ENCODE measurements at places on chromosomes 12 and 14. TPM values are rescaled to one million over a fixed set of nuclear protein-coding genes. Genes with fewer than 3 reads are reported as not detected.

KLRK1 gene
- total RNA-seq: not detected

DIO2 gene
- not detected for total RNA-seq

SIX1 gene
- 4.6 TPM for total RNA-seq

EPYC gene
- not detected for total RNA-seq

SLC6A15 gene
- 1.4 TPM for total RNA-seq

ESPL1 gene
- 40.1 TPM for total RNA-seq

C12orf60 gene
- total RNA-seq: 1.2 TPM

ASPG gene
- not detected for total RNA-seq

WNT5B gene
- total RNA-seq: 6.6 TPM

NTF3 gene
- total RNA-seq: 1.9 TPM

ACSS3 gene
- total RNA-seq: 3.4 TPM

DNA sequence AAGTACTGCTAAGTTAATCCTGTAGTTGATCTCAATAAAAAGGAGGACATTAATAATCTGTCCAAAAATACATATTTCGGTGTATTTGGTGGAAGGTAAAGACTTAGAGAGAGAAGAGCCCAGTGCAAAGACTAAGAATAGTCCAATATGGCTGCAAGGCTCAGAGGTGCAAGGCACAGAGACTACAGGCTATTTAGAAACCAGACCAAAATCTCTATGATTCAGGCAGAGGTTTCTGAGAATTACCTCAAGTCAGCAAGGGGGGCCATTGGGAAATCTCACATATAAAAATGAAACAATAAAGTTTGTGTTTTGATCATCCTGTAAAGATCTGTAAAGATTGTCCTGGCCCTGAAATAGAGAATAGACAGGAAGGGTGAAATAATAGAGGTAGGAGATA lies 1173.0 kb downstream of the VRK1 start:
- DNase-seq: no peak

DNA sequence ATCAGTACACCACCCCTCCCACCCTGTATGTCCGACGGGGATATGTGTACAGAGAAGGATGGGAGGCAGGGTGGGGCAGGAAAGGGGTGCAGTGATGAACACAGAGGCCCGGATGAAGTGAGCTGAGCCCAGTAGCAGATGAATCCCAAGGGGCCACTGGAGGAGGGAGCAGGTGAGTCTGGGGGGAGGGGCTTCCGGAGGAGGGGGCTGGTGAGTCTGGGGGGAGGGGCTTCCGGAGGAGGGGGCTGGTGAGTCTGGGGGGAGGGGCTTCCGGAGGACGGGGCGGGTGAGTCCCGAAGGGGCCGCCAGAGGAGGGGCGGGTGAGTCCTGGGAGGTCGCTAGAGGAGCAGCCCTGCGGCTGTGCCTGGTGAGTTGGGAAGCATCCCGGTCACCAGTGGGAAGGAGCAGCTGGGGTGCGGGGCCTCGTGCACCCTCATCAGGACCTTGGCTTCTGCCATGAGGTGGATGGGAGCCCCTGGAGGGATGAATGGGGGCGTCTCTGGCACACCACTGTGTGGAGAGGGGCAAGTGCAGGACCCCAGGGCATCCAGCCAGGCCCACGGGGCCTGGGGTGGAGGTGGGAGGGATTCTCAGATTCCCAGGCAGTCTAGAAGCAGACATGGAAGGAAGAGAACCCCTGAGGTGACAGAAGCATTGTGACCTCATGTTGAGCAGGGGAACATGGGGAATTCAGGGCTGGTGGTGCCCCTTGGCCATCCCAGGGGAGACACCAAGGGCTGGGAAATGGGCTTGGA lies 14.0 kb downstream of the BEGAIN start:
- no peak for DNase-seq

DNA sequence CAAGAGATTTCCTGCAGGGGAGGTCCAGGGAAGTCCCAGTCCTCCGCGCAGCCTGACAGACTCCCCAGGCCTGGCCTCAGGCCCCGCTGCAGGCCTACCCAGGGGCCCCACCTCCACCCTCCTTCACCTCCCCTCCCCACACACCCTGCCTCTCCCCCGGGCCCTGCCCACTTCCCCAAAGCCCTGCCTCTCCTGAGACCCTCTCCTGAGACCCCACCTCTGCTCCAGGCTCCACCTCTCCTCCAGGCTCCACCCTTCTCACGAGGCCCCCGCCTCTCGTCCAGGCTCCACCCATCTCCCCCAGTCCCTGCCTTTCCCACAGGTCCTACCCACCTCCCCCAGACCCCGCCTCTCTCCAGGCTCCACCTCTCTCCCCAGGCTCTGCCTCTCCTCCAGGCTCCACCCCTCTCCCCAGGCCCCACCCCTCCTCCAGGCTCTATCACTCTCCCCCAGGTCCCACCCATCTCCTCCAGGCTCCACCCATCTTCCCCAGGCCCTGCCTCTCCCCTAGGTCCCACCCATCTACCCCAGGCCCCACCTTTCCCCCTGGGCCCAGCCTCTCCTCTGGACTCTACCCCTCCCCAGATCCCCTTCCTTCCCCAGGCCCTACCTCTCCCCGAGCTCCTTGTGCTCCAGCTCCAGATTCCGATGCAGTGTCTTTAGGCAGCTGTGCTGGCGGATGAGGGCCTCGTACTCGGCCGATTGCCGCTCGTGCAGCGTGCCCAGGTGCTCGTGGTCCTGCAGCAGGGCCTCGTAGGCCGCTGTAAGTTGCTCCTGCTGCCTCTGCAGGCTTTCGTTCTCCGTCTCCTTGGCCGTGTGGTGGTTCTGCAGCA lies 58.8 kb upstream of the GPR68 start:
- no peak for DNase-seq

DNA sequence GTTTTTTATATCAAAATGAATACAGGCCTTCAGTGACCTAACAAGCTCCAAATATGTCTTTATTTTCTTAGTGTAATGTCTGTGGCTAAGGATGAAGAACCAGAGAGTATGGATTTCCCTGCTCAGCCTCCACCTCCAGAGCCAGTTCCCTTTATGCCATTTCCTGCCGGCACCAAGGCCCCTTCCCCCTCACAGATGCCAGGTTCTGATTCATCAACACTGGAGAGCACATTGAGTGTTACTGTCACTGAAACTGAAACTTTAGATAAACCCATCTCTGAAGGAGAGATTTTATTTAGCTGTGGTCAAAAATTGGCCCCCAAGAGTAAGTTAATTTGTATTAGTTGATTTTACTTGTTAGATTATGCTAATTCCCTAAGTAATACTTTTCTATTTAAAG lies 61.0 kb downstream of the KIAA0586 start:
- peak; percentile 4 for DNase-seq

GRCh38 chr14:26887847-26888246 lies 290.0 kb upstream of the NOVA1 start:
- no peak for DNase-seq

- no peak for DNase-seq
These were observed 41.1 kb upstream of the CLMN start for GRCh38 chr14:95360828-95361227.

DNA sequence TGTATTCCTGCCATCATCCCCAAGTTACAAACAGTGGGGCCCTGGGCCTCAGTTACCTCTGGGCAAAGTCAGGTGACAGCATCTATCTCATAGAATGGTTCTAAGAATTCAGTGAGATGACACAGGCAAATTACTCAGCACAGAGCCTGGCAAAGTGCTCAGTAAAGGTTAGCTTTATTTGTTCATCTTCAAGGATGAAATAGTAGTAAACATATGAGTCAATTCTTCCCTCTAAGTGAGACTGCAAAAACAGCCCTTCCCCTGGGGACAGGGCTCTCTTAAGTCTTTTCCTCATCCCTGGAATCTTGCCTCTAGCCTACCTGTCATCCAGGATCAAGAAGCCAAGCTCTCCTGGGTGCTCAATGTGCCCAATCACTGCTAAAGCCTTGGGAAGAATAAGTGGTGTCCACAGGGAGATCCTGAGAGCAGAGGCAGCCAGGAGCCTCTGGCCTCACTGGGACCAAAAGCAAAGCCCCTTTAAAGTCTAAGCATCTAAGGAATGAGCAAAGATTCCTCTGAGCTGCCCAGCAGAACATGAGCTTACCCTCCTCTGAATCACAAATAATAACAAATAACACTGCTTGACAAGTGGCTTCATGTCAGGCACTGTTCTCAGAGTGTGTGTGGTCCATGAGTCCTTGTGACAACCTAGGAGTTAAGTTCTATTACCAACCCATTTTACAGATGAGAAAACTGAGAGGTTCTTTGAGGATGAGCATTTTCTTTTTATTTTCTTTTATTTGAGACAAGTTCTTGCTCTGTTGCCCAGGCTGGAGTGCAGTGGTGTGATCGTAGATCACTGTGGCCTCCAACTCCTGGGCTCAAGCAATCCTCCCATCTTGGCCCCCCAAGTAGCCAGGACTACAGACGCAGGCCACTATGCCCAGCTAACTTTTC lies 12.1 kb downstream of the NUAK1 start:
- DNase-seq: peak; percentile 45

DNA sequence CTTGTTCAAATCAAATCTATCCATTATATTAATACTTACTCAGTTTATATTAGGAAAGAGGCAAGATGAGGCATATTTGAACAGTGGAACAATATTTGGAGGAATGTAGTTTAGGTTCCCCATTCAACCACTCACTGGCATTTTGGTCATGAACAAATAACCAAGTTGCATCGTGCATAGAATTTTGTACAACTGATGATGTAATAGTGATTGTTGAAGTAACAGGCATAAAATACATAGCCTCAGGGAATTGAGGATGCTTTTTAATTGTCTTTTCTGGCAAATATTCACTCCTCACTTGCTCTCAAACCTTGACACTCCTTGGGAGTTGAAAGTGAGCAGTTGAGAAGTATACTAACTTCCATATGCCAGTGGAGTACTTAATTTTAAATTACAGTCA lies 175.2 kb downstream of the SRGAP1 start:
- DNase-seq: no peak

- no peak for DNase-seq
These were observed 36.8 kb upstream of the SPTSSA start for GRCh38 chr14:34498684-34499412.

- DNase-seq: no peak
These were observed 170.6 kb downstream of the OTOGL start for GRCh38 chr12:80269803-80270552.

DNA sequence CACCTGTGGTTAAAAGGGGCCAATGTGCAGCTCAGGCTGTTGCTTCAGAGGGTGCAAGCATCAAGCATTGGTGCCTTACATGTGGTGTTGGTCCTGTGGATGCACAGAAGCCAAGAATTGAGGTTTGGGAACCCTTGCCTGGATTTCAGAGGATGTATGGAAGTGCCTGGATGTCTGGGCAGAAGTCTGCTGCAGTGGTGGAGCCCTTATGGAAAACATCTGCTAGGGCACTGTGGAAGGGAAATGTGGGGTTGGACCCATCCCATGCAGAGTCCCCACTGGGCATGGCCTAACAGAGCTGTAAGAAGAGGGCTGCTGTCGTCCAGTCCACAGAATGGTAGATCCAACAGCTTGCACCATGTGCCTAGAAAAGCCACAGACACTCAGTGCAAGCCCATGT lies 36.6 kb downstream of the PCNX1 start:
- no peak for DNase-seq

DNA sequence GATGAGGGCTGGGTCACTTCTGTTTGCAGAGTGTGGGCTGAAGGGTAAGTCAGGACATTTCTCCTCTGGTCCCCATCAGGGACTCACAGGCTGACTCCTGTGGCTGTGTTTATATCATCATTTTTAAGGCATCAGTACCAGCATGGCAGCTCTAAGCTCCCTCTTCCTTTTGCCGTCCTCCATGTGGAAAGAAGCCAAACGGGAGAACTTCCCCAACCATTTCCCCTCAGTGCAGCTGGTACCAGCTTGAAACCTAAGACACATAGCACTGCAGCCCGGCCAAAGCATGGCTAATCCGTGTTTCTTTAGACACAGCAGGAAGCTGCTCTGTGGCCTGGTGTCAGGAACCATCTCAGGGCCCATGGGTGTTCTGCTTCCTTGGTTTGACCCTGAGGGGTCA lies 31.9 kb upstream of the ATP2A2 start:
- no peak for DNase-seq

GRCh38 chr12:68727776-68728175 lies 18.2 kb upstream of the SLC35E3 start:
- no peak for DNase-seq

- no peak for DNase-seq
These were observed 454.0 kb downstream of the FOXG1 start for GRCh38 chr14:29220566-29220965.

DNA sequence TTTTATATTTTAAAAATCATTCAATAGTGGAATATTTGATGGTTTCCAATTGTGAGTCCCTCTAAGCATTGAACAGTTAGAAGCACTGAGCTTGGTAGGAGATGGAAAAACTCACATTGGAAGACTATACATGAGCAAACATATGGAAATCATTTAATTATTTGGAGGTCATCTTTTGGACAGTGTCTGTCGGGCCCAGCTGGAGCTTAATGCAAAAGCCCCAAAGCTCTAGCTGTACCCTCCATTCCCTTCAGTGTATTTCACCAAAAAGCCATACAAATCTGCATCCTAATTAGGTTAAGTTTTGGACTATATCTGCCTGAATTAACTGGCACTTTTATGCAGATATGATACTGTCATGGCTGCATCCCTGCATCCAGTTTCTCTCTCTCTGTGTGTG lies 365.7 kb downstream of the FLRT2 start:
- no peak for DNase-seq

DNA sequence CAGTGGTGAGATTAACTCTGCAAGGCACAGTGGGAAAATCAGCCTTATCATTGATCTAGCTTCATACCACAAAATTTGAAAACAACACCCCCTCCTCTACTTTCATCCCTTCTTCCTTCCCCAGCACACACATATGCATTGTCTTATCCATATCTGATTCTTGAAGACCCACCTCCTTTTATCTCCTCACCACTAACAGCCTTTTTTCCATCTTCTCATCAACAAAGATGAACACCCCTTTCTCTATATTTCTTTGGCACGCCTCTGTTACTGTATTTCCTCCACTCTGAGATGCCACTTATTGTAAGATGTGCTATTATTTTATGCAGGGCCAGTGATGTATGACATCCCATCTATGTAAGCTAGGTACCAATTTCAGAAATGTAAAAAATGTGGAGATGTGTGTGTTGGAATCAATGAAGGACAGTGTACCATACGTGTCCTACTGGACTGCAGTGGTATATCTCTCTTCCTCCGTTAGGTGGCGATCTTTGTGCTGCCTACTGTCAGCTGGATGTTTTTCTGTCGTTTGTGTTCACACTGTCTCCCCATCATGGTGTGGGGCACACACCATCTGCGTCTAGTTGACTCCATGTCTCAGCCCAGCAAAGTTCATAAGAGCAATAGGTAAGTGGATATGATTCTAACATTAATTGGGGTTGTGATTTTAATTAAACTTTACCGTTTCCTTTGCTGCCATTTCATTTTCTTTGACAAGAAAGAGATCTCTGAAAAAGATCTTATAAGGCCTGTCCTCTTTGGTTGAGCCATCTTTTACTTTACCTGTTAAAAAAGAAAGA lies 24.0 kb downstream of the CCDC38 start:
- DNase-seq: no peak

GRCh38 chr12:1630827-1631591 lies 2.0 kb downstream of the WNT5B start:
- DNase-seq: no peak

- no peak for DNase-seq
These were observed 195.7 kb upstream of the NEDD1 start for GRCh38 chr12:96711364-96711763.
